ENCODE measurements at places on chromosomes 6 and 20. TPM values are rescaled to one million over a fixed set of nuclear protein-coding genes. Genes with fewer than 3 reads are reported as not detected.

- no peak for DNase-seq
Observed at GRCh38 chr6:31075528-31075927, 36.8 kb downstream of the C6orf15 start.

DNA sequence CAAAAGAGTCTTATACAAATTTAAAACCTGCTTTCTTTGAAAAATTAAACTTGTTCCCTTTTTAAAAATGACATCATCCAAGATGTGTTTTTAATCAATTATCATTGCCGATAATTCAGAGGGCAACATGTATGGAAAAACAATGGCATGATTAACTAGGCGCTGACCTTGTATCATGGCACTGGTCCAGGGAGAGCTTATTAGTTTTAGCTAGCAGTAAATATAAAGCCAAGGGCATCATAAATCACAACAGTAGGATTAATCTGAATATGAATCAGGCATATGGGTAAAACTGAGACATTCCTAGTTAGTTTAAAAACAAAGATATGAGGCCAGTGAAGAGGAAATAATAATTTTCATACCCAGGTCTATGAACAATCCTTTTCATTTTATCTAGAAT is 374.0 kb downstream of the HDGFL1 start:
- DNase-seq, result no peak

DNA sequence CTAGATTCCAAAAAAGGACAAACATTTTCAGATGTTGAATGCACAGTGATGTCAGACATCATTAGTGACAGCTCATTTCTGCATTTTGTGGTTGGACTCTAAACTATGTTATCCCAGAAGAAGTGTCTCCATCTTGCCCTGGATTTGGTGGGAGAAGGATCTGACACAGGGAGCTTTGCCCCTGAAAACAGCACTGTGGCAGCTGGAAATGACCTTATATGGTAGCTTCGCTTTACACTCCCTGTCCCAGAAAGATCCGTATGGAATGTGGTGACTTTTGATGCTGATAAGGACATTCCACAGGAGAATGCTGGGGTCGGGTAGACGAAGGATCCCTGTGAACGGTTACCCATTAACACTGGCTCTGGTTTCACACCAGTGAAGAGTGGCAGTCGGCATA is 87.2 kb upstream of the EDN1 start:
- no peak for DNase-seq

DNA sequence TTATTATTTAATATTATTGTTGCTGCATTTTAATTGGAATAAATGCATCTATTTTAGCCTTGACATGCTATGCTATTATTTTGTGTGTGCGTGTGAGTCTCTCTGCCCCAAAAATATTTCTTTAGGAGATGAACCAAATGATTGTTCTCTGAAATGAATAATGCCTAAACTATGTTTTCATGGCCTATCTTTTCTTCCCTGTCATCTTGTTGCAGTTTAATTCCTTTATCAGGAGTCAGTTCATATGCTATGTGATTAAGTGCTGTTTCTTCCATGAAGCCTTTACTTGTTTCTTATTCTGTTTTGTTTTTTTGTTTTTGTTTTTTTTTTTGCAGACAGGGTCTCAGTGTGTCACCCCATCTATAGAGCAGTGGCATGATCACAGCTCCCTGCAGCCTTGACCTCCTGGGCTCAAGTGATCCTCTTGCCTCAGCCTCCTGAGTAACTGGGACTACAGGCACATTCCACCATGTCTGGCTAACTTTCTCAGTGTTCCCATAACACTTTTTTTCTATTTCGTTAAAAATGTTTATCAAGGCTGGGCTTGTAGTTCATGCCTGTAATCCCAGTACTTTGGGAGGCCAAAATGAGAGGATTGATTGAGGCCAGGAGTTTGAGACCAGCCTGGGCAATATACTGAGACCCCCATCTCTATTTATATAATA is 25.7 kb downstream of the TPX2 start:
- no peak for DNase-seq

DNA sequence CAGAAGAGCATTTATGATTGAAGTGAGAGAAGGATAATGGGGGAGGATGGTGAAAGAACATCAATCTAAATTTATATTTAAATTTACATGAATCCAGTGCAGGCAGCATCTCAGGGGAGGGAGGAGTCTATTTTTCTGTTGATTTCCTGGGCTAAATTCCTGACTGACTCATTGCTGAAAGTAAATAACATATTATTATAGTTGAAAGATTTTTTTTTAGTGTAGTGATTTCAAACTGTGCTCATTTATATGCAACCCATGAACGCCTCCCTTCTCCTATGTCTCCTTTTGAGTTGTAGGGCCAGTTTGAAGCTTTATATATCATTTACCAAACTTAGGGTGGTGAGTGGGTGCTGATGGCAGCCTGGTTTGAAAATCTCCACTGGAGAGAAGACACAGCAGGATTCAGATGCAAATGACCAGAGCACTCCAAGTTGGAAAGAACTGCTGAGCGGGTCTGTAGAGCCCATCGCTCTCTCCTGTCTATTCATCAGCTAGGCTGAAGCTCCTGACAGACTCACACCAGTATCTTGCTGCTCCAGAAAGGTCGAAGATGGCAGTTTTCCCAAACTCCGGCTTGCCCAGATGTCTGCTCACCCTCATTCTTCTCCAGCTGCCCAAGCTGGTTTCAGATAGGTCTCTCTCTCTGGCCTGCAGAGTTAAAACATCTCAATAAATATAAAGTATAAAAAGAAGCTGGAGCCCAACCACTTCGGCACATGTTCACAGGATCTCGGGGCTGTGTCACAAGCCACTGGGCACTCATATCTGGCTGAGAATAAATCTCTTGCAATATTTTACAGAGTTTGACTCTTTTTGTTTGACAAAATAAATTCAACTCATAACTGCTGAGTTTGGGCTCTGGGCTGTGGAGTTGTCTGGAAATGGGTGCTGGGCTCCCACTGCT is 18.3 kb downstream of the BTN2A1 start:
- DNase-seq, result no peak

GRCh38 chr20:9062066-9062465 is 6.8 kb upstream of the PLCB4 start:
- DNase-seq, result no peak

- no peak for DNase-seq
Observed at GRCh38 chr6:35372633-35373032, 30.3 kb downstream of the PPARD start.

- no peak for DNase-seq
Observed at GRCh38 chr6:81933089-81933488, 180.6 kb upstream of the TENT5A start.

DNA sequence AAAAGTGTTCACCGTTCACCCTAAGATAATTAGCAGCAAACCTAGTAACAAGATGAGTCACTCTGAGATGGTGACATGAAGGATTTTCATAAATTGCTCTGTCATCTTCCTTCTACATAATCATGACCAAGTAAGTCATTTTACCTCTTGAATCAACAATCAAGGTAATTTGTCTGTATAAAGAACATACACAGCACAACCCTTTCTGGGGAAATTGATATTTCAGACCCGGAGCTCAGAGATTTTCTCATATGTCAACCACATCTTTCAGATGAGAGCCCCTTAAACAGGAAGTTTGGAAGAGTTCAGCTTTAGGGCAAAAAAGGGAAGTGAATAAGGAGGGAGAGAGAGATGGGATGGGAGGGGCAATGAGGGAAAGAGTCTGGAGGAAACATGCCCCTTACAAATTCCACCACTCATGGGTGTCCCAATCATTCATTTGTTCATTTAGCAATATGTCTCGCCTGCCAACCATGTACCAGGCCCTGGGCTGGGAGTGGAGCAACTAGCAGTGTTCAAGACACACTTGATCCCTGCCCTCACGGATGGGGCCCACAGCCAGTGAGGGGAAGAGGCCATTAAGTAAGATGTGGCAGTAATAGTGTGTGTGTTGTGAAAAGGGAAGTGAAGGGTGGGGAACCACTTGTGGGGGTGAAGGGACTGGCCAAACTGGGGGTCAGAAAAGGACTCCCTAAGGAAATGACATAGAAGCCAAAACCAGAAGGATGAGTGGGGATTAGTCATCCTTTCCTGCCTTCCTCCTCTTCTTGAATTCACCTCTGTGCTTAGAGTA is 190.9 kb downstream of the MAFB start:
- peak; percentile 73 for DNase-seq

DNA sequence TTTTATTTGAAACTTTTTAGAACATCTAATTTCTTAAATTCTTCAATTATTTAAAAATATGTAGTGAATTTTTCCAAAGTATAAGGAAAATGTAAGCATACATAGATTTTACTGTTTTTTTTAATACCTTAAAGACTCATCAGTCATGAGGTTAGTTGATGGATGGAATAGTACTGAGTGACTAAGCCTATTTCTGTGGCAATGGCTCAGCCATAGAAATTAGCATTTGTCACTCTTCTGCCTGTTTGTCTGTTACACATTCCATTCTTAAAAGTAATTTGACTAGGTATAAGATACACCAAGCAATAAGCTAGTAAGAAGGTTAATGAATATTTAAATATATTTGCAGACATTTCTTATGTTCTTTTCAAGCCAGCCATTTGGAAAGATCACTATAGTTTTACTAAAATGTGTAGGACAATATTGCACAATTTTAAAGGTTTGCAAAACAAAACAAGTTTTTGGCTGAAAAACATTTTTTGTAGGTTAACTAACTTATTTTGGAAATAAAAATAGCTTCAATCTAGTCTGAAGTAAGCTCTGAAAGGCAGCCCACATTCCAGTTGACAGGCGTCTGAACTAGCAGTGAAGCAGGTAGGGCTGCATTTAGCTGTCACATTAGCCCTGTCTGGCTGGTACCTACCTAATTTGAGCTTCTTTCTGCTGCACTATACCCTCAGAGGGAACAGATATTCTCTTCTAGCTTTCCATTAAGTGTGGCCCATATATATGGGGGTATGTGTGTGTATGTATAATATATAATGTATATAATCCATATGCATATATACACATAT is 385.7 kb downstream of the GRIK2 start:
- no peak for DNase-seq

DNA sequence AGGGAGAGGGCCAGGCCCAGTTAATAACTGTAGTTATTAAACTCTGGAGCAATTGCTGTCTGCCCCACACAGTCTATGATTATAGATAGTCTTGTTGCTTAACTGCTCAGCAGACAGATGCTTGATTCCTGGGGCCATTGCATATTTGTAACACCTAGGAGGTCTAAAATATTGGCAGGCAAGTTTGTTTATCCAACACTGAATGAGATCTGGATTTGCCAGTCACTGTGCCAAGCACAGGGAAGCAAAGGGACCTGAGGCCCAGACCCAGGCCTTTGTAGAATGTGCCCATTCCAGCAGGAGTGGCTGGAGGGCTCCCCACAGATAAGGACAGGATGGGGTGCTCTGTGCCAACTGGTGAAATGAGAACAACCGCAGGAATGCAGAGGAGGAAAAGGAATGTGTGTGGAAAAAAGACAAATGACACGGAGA is 17.6 kb upstream of the ENTPD6 start:
- DNase-seq, result no peak

The RALGAPA2 gene
- 49.3 TPM for polyA plus RNA-seq

The HLA-DQA2 gene
- not detected for polyA plus RNA-seq

The FABP7 gene
- polyA plus RNA-seq, result 7.1 TPM

The CALHM4 gene
- polyA plus RNA-seq, result 0.86 TPM
